ENCODE measurements at places on chromosomes 12 and 14.

GRCh38 chr12:92556141-92556540 is 146.6 kb upstream of the PLEKHG7 start:
- no peak for DNase-seq

- DNase-seq, result no peak
Observed at GRCh38 chr14:57970175-57970574, 104.3 kb upstream of the SLC35F4 start.

DNA sequence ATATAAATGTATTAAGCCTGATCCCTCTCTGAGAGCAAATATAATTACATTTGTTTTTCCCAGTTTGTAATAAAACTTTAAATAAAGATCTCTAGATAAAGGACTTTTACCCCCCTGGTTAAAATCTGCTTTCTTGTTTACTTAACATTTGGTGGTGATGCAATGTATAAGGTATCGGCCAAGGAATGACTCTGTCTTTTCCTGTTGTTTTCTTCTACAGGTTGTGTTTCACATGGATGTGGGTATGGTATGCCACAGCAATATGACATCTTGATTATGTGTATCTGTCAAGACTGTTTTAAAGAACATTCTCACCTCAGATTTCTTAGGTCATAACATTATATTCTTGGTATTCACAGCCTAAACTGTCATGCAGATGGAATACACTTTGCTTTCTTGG is 210.6 kb upstream of the NOVA1 start:
- DNase-seq, result no peak

- no peak for DNase-seq
Observed at GRCh38 chr12:31906557-31907301, 52.5 kb upstream of the RESF1 start.

- no peak for DNase-seq
Observed at GRCh38 chr12:114894076-114894475, 210.1 kb upstream of the TBX3 start.

GRCh38 chr14:61300754-61301153 is 19.6 kb upstream of the TMEM30B start:
- no peak for DNase-seq

- DNase-seq, result no peak
Observed at GRCh38 chr12:54200412-54200811, 11.6 kb upstream of the SMUG1 start.

- no peak for DNase-seq
Observed at GRCh38 chr14:21219120-21219519, 50.1 kb downstream of the HNRNPC start.

- DNase-seq, result peak; percentile 13
Observed at GRCh38 chr14:101217080-101217463, 313.6 kb upstream of the RTL1 start.

DNA sequence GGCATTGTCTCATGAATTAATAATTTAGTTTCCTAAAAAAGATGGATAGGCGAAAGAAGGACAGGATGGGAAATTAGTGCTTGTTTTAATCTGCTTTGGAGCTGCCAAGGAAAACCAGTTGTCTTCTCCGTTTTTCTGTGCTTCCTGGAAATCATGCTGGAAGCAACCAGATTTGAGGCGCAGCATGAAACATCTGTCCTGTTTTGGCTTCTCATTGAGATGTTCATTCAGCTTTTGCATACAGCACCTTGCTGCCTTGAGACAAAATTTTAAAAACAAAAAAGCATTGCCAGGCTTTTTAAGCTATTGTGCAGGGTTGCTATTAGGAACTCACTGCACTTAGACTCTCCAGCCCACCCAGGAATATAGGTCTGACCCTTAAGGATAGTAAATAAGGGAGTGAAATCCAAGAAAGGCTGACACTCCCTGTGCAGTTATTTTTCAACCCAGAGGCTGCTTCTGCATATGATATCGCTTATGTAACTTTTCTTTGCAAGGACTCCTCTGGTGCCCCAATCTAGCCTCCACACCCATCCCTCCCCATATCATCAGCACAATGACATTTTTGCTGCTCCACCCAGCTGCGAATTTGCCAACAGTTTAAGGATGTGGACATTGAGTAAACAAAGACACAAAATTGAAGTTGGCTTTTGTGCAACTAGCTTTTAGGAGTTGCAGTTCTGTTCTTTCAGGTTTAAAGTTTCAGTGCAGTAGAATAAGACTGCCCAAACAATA is 46.9 kb upstream of the MDM1 start:
- no peak for DNase-seq

DNA sequence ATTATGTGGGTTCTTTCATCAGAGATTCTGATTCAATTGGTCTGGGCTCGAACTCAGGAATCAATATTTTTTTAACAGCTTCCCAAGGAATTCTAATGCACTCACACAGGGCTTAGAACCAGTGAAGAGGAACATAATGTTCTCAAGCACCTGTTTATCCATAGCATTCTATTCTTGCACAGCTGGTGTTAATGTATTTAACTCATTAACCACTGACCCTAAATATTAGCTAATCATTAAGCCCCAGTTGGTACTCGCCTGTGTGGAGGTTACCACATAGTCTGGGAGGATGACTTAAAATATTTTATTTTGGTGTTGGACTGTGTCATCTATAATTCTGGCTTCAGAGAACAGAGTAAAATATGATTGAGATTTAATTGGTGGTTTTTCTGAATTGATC is 45.3 kb downstream of the LRP6 start:
- DNase-seq, result no peak

DNA sequence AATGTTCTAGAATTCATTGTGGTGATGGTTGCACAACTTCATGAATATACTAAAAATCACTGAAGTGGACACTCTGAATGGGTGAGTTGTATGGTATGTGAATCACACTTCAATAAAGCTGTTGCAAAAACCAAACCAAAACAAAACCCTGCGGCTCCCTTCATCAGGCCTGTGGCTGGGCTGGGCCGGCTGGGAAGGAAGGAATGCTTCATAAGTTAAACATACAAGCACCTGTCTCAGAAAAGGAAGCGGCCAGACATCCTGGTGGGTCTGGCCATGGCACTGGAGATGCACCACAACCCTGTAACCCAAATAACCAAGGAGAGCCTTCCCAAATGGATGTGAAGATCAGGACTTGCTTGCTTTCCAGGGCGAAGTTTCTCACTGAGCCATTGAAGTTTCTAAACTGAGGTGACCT is 34.9 kb downstream of the TTC7B start:
- DNase-seq, result no peak

- no peak for DNase-seq
Observed at GRCh38 chr12:19689801-19690472, 250.6 kb downstream of the AEBP2 start.

- no peak for DNase-seq
Observed at GRCh38 chr12:24087294-24087693, 137.8 kb upstream of the SOX5 start.

DNA sequence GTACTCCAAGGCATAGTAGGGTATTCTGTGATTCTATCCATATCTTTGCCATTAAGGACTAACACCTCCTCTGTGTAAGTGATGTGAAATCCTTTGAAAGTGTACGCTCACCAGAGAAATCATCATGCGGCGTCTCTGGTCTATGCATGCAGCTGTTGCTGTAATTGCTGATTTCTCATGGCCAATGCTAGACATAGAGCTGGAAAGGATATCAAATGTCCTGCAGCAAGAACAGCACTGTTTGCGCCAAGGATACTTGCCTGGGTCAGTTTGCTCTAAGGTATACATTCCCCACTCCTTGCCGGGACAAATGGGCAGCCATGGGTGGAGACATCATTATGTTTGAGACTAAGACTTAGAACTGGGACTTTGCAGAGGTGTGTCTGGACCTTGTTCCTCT is 896.4 kb downstream of the BCL11B start:
- no peak for DNase-seq

DNA sequence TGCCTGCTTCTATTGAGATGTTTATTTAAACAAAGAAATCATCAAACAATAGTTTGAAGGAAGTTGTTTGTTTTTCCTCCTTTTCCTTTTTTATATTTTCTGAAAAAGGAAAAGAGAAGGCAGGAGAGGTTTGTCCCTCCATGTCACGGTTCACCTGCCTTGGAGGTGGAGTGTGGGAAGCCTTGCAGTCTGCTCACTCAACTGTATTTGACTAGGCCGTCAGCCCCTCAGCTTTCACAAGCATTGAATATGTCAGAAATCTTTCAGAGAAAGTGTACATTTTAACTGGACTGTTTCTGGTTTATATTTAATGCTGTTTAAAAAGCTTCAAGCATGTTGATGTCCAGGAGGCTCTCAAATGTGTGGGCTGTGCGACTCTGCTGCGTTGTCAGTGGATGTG is 370.4 kb downstream of the NPAS3 start:
- DNase-seq, result no peak

DNA sequence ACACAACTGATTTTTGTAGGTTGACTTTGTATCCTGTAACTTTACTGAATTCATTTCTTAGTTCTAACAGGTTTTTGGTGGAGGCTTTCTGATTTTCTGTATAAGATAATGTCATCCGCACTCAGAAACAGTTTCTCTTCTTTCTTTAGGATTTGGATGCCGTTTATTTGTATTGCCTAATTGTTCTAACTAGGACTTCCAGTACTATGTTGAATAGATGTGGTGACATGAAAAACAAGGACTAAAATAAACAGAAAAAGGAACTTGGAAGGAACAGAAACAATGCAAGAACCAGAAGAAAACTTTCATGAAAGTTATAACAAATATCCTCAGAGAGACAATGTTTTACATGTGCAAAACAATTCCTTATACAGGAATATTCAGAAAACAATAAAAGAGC is 100.3 kb downstream of the GTF2A1 start:
- DNase-seq, result no peak

DNA sequence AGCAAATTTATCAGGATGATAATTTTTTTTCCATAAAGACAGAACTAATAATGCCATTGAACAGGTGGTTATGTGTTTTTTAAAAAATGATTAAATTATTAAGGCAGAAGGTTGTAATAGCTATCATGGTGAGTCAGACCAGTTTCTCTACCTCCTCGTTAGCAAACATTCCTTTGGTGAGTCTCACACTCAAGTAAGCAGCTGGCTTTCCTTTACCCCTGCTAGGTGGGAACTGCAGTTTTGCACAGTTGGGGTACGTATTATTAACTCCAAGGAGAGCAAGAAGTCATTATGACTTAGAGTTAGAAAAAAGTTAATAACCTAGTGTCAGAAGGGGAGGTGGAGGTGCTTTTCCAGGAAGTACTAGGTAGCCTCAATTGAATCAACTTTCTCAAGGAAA is 165.3 kb downstream of the SNAPC1 start:
- no peak for DNase-seq

- DNase-seq, result no peak
Observed at GRCh38 chr14:22549981-22550673, 38.9 kb downstream of the DAD1 start.

DNA sequence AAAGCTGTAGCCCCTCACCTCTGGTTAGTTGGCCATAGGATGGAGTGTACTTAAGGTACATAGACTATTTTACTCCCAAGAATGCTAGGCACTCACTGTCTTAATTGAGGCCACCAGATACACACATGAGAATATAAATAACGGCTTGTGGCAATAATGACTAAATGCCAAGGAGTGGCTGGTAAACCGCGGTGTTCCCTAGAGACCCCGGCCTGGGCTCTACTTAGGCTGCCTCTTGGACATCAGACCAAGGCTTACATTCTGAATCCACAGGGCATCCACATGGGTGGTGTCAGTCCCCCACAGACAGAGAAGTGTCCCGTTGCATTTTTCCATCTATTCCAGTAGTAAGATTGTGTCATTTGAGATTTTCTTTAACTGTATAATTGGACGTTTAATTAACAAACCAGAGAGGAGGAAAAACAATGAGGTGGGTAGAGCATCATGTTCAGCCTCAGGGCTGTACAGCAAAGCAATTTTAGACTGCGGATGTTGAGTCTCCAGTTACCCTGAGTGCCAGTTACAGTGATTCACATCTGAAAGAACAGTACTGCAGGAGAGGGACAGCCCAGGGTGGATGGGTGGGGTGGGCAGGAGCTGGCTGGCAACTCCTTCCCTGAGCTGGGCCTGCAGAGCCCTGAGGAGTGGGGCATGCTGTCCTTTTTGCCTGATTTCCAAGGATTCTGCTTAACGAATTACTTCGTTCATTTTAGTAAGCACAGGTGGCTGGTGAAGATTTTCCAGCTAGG is 20.5 kb downstream of the CKB start:
- no peak for DNase-seq

DNA sequence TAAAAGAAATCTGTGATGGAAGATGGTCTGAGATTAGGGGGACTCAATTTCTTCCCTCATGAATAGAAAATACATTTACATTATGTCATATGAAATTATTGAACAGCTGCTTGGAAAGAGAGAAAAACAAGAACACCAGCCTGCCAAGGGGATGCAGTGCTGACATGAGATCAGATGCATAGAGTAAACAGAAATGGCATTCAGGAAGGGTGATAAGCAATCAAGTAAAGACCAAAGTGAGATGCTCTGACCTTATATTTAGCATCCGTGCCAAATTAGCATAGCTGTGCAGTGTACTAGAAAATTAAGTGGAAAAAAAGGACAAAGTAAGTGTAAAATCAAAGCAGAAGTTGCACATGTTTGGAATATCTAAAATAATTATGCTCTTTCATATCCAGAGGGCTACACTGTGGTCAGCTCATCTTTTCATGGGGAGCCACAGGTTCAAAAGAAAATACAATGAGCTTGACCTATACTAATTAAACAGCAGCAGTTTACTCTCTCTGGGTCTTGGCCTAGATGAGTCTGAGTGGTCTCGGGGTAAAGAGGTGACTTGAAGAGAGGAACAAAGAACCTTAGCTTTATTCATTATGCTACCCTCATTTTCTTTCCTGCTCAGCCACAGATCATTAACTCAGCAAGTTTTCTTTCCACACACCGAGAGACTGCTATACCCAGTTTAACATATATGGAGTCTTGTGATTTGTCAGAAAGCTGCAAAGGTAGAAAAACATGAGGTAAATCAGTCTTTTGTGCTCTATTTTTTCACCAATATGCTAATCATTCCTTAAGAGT is 359.4 kb upstream of the FOXG1 start:
- DNase-seq, result no peak

DNA sequence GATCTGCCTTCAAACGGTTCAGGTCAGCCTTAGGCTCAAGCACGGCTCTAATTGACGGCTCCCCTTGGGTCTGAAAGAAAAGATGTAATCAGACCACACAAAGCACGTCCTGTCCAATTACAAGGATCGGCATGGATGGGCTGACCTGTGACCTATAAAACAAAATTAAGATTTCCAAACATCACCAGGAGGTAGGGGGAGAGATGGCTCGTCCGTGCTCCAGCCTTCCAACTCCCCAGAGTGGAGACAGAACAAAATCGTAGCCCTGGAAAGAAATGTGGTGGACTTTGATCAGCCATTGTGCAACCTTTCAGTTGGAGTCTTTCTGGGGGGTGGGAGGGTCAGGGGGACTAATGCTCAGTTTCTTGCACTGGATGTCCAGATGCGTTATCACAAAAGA is 226.6 kb upstream of the DIO3 start:
- DNase-seq, result no peak

GRCh38 chr12:106633451-106633823 is 50.6 kb downstream of the RFX4 start:
- no peak for DNase-seq

GRCh38 chr12:51192284-51192671 is 19.3 kb upstream of the TFCP2 start:
- no peak for DNase-seq

Data from right atrium auricular region (tissue), 2 donors.